Mesendoderm (in vitro differentiated cells): ENCODE measurements at places on chromosomes 6 and 20.

DNA sequence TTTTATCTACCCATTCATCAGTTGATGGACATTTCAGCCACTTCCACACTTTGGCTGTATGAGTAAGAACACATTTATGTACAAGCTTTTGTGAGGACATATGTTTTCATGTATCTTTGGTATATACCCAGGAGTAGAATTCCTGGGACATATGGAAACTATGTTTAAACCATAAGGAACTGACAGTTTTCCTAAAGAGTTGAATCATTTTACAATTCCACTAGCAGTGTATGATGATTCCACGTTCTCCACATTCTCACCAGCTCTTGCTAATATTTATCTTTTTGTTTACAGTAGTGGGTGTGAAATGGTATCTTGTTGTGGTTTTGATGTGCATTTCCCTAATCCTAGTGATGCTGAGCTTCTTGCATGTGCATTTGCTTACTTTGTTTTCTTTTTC is 338.1 kb downstream of the PLCB1 start:
- DNase-seq, result no peak

DNA sequence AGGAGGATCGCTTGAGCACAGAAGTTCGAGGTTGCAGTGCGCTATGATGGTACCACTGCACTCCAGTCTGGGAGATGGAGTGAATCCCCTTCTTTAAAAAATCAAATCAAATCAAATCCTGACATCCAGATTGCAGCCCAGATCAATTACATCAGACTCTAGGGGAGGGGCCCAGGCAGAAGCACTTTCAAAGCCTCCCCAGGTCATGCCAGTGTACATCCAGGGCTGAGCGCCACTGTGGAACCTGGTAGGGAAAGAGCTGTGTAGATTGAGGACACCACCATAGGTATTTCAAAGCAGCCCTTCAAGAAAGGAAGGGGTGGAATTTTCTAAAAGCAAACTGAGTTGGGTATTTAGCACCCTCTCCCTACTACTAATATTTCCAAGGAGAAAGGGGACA is 89.5 kb downstream of the PRND start:
- no peak for DNase-seq

DNA sequence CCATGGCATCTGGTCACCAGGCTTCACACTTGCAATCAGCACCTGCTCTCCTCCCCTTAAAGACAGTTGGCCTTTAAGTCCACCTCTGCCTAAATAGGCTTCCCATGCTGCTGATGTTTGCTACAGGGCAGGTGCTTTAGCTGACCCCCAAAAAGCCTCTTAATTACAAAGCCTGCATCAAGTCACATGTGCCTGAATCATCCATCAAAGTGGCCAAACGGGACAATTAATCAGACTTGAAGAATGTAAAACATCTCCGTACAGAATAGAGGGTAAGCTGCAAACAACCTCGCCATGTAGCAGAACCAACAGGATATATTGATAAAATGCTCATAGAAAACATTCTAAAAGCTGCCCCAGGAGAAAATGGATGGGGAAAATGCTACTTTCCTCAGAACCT is 7.4 kb downstream of the LY86 start:
- no peak for DNase-seq

DNA sequence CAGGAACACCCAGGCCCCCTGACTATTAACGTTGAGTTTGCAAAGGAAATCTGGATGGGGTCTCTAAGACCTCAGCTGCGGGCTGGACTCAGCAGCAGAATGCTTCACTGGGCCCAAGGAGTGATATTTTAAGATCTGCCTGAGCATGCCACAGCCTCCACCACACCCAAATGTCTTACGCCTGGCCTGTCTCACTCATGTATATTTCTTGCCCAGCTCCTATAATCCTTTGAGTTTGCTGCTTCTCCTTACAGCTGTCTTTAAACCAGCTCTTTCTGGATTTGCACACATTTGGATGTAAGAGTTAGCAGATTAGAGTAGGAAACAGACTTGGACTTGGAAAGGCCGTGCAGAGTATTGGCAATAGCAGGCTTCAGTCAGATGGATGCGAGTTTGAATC is 16.4 kb downstream of the CASS4 start:
- DNase-seq, result no peak

DNA sequence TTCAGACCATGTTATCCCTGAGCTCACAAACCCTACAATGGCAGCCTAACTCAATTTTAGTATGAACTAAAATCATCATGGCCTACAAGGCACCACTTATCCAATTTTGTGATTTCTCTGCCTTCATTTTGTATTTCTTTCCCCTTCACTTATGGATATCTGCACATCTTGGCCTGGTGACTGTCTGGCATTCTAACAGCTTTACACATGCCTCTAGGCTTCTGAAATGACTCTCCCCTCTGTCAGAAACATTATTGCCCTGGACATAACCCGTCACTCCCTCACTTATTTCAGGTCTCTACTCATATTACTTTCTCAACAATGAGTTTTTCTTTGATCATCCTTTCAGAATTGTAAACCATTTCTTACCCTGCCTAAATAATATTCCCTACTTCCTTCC is 89.2 kb upstream of the THEMIS start:
- no peak for DNase-seq
